ENCODE measurements at places on chromosomes 7 and 10. TPM values are rescaled to one million over a fixed set of nuclear protein-coding genes. Genes with fewer than 3 reads are reported as not detected.

The CLRN3 gene
- total RNA-seq = not detected

The FAM185A gene
- total RNA-seq = 6.5 TPM

The TFR2 gene
- 2.4 TPM for total RNA-seq

The TSPAN13 gene
- 17.6 TPM for total RNA-seq

The GSDME gene
- 41.6 TPM for total RNA-seq

The LIPM gene
- total RNA-seq = not detected

The TRIM50 gene
- not detected for total RNA-seq

The MARVELD1 gene
- 50.1 TPM for total RNA-seq

The SLC25A13 gene
- total RNA-seq = 36.6 TPM
